ENCODE measurements at places on chromosomes 16 and 17. TPM values are rescaled to one million over a fixed set of nuclear protein-coding genes. Genes with fewer than 3 reads are reported as not detected.

DNA sequence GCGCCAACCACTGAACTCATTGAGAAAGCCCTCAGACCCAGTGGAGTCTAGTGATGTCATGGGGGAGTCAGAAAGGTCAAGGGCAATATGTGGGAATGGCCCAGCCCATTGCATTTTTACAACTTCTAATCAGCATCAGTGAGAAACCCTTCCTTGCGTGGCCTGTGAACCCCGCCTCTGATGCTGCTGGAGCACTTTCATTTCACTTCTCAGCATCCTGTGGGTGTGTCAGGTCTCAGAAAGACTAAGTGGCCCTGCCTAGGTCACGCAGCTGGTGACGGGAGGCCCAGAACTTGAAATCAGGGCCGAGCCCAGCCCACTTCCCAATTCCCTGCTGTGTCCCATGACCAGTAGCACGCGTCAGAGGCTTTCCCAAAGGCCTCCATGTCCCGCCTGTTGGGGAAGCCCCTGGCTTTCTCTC lies 6.1 kb downstream of the DNAI2 start:
- H3K27ac ChIP-seq: no peak overlapping the region
- no peaks in the 10 kb centered on the region for H3K27me3 ChIP-seq
- H3K36me3 ChIP-seq: no peaks in the 10 kb centered on the region
- no peak for DNase-seq

DNA sequence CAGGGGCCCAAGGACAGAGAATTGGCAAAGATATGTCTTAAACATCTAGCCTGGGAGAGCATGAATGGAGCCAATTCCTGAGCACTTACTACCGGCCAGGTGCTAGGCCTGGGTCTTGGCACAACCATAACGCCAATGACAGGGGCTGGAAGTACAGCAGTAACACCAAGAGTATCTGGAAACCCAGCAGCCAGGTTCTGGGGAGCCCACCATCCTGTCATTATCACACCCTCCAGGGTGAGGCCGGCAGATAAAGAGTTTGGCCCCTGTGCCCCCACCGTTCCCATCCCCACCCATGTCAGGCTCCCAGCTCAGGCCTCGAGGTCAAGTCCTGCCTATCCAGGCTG lies 508 bp upstream of the TMC8 start:
- no peak for DNase-seq
- peaks cover 30% of the 10 kb centered on the region for H3K4me1 ChIP-seq
- H3K36me3 ChIP-seq: peaks cover 23% of the 10 kb centered on the region

GRCh38 chr16:27954191-27954590 lies 109.3 kb downstream of the GSG1L start:
- H3K27me3 ChIP-seq: peaks cover 21% of the 10 kb centered on the region
- H3K4me1 ChIP-seq: no peaks in the 10 kb centered on the region
- DNase-seq: no peak
- H3K36me3 ChIP-seq: no peaks in the 10 kb centered on the region
- H3K4me3 ChIP-seq: no peak overlapping the region

The ZNF423 gene
- total RNA-seq: 7.8 TPM
